Activated naive CD8-positive, alpha-beta T cell treated with anti-CD3 and anti-CD28 coated beads, Interleukin-2, amount 50 U/mL, for 24 hours (primary cell): ENCODE measurements at places on chromosomes 1 and 21.

- DNase-seq, result no peak
Observed at GRCh38 chr1:53133261-53134041, 9.0 kb downstream of the SLC1A7 start.

DNA sequence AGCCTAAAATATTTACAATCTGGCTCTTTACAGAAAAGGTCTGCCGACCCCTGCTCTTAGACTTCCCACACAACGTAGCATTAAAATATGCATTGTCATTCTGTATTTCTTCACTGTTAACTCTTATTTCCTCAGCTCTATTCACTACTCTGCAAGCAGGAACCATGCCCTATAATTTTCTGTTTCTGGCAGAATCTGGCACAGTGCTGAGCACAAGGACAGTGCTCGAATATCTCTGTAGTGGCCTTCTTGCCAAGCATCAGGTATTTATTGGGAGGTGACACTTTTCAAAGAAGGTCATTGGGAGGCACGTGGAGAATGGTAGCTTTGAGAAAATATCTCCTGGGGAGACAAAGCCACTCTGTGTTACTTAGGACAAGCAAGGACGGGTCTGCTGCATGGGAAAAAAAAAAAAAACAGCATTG, 77.9 kb downstream of the PSMG1 start:
- DNase-seq, result no peak

DNA sequence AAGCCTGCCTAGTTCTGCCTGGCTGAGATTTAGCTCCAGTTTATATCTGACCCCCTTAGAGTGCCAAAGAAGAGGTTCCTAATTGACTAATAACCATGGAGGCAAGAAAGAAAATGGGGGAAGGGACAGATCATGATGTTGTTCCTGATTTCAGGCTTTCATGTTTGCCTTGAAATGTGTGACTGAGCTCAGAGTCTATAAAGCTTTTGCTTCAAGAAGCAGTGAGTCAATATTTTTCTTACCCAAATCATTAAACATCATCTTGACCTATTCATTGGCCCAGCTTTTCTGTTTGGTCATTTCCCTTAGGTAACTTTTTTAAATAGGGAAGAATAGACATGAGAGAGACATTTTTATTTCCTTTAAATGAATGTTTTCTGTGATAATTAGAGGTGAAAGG, 55.9 kb downstream of the HHAT start:
- DNase-seq, result no peak

DNA sequence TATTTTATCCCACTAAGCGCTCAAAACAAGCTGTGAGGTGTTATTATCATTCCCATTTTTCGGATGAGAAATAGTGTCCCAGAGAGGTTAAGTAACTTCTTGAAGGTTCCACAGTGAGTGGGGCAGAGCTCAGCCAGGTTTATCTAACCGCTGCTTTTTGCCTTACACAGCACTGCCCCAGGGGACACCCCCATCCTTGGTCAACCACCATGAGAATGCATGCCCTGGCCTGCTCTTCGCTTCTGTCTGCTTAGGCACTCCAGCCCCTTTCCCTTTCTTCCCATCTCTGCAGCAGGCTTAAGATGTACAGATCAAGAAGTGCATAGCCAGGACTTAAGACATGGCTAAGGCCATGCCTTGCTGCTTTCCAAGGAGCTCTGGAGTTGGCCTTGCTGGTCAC, 159.0 kb upstream of the CD34 start:
- DNase-seq, result no peak

DNA sequence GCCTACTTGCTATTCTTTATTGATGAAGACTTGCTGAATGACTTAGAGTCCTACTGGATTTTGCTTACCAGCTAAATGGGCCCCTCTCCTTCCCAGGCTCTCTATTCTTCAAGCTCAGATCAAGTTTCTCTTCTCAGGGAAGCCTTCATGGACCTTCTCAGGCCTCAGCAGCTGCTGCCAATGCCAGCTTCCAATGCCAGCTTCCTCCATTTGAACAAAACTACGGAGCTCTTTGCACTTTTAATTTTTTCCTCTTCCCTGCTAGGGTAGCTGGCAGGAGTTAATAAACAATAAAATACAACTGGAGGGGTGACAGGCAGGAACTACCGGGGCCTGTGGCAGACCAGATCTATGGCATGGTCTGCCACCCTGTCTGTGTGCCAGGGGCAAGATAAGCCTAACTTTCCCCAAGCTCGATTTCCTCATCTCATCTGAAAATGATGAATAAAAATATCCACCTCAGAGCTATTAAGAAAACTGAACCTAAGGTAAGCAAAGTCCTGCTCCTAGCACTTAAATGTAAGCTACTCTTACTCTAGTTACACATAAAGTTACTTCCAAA, 995 bp upstream of the IPO13 start:
- no peak for DNase-seq
